ENCODE measurements at places on chromosomes 13 and 19. TPM values are rescaled to one million over a fixed set of nuclear protein-coding genes. Genes with fewer than 3 reads are reported as not detected.

The PRRG2 gene
- 3.6 TPM for total RNA-seq

The CD37 gene
- not detected for total RNA-seq

The CDC34 gene
- total RNA-seq = 55.1 TPM

The RGS9BP gene
- total RNA-seq = 0.24 TPM

The LRP3 gene
- total RNA-seq = 48.3 TPM

The KASH5 gene
- not detected for total RNA-seq

The FLT1 gene
- total RNA-seq = 2.0 TPM

The RTBDN gene
- not detected for total RNA-seq

The FGF21 gene
- not detected for total RNA-seq

The NBEA gene
- total RNA-seq = 2.0 TPM

The F10 gene
- 4.4 TPM for total RNA-seq

The IRGC gene
- total RNA-seq = not detected

The RFPL4AL1 gene
- total RNA-seq = not detected

The ASPDH gene
- not detected for total RNA-seq

The GSK3A gene
- 17.4 TPM for total RNA-seq

The THSD1 gene
- 6.7 TPM for total RNA-seq

Measured in cardiac ventricle fibroblast (primary cell).